ENCODE measurements at places on chromosomes 13 and 19.
A peak's percentile ranks its signal among the peaks of the same experiment; 100 is the strongest.

GRCh38 chr13:50599927-50600326 is 243.6 kb downstream of the DLEU7 start:
- no peak for DNase-seq

DNA sequence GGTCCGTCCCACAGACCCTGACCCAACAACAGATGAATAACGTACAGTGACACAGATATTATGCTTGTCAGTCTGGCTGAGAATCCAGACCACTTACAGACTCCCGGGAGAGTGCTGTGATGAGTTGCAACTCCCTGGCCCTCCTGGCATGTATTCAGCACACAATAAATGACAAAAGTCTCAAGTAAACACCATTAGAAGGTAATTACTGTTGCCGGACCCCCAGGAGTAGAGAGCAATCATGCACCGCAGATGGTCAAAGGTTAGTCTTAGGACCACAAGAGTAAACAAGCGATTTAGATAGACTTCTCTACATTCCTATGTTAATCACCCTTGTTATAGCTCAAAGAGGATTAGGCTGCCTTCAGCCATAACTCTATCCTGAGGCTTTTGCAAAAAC is 726.4 kb upstream of the GPC6 start:
- no peak for DNase-seq

GRCh38 chr13:101555610-101556009 is 103.1 kb downstream of the ITGBL1 start:
- DNase-seq = no peak

- no peak for DNase-seq
Observed at GRCh38 chr19:14992780-14993179, 13.1 kb upstream of the SLC1A6 start.

DNA sequence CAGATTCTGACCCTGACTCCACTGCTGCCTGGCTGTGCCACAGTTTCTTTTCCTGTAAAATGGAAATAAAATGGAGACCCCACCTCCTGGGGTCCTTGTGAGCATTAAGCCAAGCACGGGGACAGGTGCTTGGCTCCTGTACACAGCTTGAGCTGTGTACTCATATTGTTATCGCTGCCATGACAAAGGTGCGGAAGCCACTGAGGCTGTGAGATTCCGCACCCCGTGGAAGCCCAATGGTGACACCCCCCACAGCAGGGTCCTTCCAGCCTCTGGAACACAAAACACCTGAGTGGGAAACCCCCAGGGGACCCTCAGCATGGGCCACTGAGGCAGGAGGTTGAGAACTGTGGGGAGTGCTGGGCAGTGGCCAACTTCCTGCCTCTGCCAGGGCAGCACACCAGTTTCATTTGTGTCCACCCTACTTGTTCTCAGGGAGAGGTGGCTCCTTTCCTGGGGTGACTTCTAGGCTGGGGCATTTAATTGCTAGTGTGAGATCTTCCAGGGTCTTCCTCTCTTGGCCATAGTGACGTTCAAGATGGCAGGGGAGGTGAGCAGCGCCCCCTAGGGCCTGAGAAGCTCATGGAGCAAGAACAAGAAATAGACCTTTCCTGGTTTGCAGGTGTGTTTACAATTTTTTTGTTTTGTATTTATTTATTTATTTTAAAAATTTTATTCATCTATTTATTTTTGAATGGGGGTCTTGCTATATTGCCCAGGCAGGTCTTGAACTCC is 5.4 kb upstream of the JSRP1 start:
- no peak for DNase-seq

- peak; percentile 25 for DNase-seq
Observed at GRCh38 chr13:75468098-75468497, 13.9 kb downstream of the TBC1D4 start.

DNA sequence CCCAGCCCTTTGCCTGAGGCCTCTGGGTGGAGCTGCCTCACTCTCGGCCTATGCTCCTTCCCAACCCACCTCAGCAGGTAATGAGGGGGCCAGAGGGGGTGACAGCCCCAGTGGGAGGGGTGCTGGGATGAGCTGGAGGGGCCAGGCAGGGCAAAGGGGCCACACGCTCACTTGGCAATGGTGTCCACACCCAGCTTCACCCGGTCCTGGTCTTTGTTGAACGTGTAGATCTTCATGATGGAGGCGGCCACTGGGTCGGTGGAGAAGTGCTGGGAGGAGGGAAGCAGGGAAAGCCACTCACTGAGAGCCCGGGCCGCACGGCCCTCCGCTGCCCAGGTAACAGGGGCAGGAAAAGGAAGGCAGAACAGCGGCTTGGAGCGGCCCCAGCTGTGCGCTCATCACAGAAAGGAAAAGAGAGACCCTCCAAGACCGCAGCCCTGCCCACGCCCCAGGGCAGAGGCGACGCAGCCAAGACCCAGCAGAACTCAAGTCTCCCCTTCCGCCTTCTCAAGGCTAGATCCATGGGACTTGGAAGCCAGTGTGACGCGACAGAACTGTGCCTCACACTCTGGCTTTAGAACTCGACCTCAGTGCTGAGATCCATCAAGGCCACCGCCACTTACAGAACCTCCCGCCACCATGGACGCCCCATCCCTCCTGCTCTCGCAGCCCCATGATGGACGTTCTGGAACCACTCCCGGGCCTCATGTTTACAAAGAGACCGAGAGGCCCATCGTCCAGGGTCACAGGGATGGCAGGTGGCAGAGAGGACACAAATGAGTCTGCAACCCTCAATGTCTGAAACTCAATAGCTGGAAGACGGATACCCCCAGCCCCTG is 9.2 kb downstream of the UBXN6 start:
- no peak for DNase-seq

DNA sequence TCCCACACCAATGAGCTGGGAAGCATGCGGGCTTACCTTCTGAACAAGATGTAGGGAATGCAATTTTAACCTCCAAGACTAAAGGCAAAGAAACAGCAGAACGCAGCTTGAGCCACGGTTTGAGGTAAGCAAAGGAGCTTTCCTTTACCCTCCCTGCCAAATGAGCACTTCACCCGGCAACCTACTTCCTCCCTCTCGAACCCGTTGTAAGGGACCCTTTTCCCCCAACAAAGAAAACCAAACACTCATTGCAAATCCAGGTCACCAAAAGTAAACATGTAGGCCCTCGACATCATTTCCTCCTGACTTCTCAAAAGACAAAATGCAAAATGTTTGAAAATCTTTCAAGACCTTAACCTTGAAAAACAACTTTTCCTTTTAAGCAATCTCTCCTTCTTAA is 65.3 kb downstream of the ABCC4 start:
- DNase-seq = no peak

DNA sequence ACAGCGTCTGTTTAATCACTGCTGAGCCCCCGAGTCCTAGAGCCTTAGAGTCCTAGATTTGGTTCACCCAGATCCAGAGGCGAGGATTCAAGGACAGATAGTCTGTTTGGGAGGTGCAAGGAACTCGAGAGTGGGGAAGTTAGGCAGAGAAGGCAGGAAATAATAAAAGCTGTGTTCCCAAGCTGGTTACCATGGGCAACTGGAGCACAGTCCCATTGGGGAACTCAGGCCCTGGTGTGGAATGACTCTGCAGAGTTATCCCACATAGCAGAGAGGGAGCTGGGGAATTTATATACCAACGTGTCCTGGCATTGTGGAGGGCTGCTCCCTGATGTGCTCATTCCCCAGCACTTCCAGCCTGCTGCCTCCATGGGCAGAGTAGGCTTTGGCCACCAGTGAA is 9.7 kb downstream of the IGSF23 start:
- peak; percentile 60 for DNase-seq

DNA sequence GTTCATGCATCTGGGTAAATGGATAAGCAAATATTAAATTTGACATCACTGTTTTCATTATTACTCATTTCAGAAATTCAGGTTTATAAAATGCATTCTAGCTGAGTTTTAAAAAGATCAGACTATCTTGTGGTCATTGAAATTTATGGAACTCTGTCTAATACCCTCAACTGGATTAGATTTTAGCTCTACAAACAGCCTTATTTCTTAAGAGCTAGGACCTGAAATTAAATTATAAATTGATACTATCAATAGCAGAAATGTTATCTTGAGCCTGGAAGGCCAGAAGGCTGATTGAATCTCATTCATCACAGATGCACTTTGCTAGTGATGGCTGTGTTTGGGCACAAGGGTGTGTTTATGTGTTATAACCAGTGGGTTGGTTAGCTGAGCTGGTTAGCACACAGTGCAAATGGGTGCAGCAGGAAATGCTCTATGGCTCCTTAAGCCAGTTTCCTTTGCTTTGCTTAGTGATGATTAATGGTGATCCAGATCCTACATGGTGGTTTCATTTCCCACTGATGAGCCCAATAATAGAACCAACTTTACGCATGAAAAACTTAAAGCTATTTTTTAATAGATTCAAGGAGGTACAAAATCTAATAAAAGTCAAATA is 310.8 kb upstream of the KLF12 start:
- DNase-seq = peak; percentile 15

DNA sequence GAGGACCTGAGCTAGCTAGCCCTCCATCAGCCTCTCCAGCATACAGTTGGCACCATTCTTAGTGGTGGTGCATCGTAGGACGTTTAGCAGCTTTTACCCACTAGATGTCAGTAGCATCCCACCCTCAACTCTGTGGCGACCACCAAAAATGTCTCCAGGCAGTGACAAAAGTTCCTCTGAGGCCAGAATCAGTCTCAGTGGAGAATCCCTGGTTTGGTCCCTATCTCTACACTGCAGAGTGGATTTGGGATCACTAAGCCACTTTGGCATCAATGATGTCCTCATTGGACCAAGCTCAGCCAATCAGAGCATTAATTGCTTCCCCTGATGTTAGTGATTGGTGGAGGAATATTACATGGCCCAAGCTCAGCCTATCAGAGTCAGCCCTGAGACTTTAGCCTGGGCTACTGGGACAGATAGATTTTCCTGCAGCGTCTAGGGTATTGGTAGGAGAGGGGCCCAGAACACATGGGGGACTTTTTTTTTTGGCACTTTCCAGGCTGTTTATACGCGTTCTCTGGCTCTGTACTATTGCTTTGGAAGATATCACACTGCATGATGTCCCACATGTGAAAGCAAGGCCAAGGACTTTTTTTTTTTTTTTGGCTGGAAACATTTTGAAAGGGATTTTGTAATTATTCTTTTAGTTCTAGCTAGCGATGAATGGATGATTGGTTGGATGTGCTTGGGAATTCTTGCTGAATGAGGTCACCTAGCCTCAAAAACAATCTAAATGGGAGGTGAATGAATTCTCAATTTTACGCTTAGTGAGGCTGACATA is 7.0 kb downstream of the TMEM221 start:
- DNase-seq = peak; percentile 69

DNA sequence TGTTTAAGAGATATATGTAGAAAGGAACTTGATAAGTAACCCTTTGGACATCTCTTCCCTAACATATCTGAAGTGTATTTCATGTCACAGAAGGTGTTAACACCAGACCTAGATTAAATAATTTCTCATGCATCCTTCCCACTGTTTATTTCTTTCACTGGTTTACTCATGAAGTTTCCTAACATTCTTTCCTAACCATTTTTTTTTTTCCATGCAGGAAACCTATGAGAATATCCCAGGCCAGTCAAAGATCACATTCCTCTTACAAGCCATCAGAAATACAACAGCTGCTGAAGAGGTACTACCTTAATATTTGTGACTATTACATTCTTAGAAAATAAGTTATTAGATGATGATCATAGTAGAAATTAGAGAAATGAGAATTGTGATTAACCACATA is 28.8 kb downstream of the IPO5 start:
- DNase-seq = peak; percentile 56

DNA sequence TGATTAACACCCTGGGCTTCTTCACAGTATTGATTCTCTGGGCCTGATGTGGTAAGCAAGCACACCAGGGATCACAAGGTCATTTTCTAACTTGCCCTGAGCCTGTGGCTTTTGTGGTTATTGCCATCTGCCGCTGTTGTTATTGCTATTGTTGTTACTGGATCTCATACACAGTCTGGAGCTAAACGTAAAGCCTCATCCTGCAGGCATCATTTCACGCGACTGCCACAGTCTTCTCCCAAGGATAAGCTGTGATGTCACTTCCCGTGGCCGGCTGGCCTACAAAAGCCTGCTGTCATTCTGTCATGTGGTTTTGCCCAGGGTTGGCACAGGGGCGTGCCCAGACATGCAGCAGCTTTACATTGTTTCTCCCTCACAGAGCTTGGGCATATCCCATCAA is 154.0 kb upstream of the GPR12 start:
- no peak for DNase-seq

DNA sequence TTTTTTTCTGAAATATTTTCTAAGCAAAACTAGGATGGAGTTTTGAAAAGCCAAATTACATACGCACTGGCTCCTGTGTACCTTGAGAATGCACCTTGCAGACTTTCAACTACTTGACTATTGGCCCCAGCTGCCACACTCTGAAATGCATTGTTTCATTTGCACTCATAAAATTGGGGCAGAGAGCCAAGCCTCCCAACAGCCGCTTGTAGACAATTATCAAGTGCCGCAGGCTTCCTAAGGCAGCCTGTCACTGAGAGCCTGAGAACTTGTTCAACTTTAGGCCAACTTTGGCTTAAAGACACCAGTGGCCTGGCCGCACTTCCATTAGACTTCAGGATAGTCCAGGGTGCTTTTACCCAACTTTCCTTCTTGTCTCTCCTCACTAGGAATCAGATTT is 115.7 kb upstream of the STARD13 start:
- DNase-seq = peak; percentile 42

GRCh38 chr19:18483119-18483890 is 38.6 kb downstream of the ELL start:
- no peak for DNase-seq

DNA sequence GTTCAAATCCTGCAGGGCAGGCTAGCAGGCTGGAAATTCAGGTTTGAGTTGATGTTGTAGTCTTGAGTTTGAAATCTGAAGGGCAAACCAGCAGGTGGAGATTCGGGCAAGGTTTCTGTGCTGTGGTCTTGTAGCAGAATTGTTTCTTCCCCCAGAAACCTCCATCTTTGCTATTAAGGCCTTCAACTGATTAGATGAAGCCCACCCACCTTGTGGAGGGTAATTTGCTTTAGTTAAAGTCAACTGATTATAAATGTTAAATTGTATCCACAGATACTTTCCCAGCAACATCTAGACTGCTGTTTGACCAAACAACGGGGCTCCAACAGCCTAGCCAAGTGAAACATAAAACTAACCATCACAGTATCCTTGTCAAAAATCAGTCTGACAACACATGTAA is 9.4 kb downstream of the IPO5 start:
- no peak for DNase-seq

- DNase-seq = peak; percentile 82
Observed at GRCh38 chr13:25752957-25753551, 298.8 kb downstream of the SHISA2 start.
